T-helper 9 cell (primary cell): ENCODE measurements at places on chromosomes 5 and 9.

DNA sequence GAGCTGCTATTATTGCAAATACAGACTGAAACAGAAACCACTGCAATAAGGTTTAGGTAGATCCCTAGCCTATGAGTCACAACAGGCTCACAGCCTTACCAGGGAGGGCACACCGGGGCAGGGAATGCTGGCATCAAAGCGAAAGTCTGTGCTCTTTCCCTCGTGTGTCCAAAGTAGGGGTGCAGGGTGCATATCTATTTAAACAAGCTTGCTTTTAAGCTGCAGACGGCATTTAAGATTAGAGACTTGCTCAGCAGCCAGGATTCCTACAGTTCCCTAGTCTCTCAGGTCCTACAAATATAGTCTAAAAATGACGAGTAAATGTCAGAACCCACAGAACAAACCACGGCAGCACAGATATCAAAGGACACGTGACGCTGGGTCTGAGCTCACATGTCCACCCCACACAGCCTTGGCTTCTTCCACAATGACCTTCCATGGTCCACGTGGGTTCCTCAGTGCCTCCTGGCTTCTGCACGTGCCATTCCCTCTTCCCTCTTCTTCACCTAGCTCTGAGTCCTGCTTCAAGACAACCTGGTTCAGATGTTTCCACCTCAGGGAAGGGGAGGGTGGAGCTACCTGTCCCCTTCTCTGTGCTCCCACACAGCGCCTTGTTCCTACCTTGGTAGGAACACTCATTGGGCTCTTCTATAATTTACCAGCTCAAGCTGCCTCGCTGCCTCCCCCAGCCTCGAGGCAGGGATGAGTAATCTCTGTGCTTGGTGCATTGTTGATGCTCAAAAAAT is 193.2 kb downstream of the MAPKAP1 start:
- DNase-seq, result no peak

DNA sequence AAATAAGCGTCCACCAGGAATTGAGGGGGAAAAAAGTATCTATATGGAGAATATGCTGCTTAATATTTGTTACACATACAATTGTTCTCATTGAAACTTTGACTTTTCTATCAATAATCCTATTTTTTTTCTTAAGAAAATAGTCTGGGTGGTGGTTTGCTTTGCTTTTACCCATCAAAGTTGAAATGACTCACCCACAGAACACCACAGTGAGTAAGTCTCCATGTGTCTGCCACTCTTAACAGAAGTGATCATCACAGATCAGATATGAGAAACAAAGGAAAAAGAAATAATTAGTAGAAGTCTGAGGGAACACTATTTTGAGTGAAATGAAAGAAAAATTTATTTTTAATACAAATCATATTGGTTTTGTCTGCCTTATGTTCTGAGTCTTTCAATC is 742.8 kb downstream of the CDH9 start:
- DNase-seq, result no peak

DNA sequence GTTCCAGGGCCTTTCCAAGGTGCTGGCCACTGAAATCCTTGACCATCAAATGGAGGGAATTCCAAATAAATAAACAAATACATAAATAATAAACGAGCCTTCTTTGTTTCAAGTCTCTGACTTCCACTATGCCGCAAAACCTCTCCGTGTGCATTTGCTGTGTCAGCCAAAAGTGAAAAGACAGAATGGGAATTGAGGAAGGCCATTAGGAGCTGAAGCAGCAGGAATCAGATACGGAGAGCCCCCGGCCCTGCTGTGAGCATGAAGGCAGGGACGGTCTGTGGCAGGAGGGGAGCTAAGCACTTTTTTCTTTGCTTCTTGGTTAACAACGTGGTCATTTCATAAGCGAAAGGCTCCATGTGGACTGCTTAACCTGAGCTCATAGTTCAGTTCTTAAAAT is 26.1 kb downstream of the PLPPR1 start:
- DNase-seq, result no peak

DNA sequence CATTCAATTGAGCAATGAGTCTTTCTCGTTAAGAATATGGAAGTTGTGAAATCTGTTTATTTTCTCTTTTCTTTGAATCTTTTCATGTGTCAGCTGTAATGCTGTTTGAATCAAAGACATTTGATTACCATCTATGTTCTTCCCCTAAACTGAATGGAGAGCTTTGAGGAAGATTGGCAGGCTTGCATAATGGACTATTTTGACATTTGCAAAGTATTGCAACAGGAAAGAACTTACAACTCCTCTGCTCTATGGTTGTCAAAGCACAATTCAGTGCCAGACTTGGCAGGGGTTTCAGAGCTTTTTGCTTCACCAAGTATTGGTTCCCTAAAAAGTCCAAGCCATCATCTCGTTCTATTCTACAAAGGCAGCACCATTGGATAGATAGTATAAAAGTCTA is 549.0 kb upstream of the NUDT12 start:
- DNase-seq, result no peak

DNA sequence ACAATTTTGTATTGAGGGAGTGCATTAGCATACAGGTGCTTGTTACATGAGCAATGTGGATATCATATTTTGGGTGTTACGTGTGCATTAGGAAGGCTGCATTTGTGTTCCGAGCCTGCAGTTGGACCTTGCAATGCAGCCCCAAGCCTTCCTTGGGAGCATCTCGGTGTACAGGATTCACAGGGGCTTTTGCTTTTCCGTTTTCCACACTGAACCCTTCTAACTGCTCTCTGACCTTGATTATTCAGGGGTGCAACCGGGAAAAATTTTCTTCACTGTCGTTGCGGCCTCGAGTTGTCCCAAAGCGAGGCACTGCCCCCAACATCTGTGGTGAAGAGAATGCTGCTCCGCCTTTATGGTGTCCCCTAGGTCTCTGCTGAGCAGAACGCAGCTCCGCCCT is 80.1 kb upstream of the PLEKHG4B start:
- DNase-seq, result no peak

- DNase-seq, result peak; percentile 59
These were observed 36.0 kb downstream of the SARDH start for GRCh38 chr9:133701981-133702797.
